ENCODE measurements at places on chromosomes 13 and 19.

- peaks cover 24% of the 10 kb centered on the region for H3K4me1 ChIP-seq
- no peak overlapping the region for H3K27ac ChIP-seq
- no peak overlapping the region for H3K4me3 ChIP-seq
- H3K36me3 ChIP-seq, result no peaks in the 10 kb centered on the region
- peak; percentile 63 for DNase-seq
These were observed 13.5 kb upstream of the TPM4 start for GRCh38 chr19:16062789-16063188.

DNA sequence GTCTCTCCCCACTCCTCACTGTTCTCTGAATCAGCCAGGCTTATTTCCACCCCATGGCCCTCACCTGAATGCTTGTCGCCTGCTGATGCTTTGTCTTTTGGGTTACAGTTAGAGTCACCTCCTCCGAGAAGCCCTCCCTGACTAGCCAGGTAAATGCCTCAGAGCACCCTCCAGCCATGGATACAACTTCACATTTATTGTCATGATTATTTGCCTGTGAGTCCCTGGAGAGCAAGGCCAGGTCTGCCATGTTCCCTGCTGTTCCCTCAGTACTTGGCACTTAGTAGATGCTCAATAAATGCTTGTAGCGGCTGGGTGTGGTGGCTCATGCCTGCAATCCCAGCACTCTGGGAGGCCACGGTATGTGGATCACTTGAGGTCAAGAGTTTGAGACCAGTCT is 3.7 kb upstream of the PDE4C start:
- DNase-seq, result no peak
- no peak overlapping the region for H3K27ac ChIP-seq
- H3K27me3 ChIP-seq, result peaks cover 88% of the 10 kb centered on the region
- no peaks in the 10 kb centered on the region for H3K36me3 ChIP-seq

DNA sequence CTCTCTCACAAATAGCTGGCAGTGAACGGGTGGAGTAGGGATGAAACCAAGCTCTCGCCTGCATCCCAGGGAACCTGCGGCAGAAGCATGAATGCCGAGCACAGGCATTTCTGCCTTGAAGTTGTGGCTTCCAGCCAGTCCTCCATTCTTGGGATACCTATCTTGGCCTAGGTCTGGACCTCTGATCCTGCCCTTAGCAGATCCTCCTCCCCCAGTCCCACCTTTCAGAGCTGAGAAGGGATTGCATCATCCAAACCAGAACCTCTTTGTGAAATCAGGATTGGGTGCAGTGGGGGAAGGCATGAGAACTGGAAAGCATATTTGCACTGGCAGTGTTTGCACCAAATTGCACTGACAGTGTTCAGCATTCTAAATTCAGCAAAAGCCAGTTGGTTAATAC is 5.8 kb downstream of the ZNF780A start:
- H3K27me3 ChIP-seq, result no peaks in the 10 kb centered on the region
- no peak overlapping the region for H3K27ac ChIP-seq
- H3K36me3 ChIP-seq, result peaks cover 51% of the 10 kb centered on the region
- no peak for DNase-seq
- H3K4me1 ChIP-seq, result peaks cover 6% of the 10 kb centered on the region

DNA sequence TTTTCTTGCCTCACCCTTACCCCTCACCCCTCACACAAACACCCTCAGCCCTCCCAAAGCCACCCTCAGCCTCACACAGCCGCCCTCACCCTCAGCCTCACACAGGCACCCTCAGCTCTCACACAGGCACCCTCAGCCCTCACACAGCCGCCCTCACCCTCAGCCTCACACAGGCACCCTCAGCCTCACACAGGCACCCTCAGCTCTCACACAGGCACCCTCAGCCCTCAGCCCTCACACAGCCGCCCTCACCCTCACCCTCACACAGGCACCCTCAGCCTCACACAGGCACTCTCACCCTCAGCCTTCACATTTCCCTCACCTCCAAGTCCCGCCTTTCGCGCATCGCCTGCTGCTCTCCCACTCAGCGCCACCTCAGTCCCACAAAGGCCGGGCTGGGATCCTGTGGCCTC is 287 bp upstream of the ZSCAN22 start:
- H3K4me1 ChIP-seq, result peaks cover 22% of the 10 kb centered on the region
- H3K4me3 ChIP-seq, result peak overlapping the region; percentile 86
- no peaks in the 10 kb centered on the region for H3K36me3 ChIP-seq
- H3K27ac ChIP-seq, result peak overlapping the region; percentile 65
- no peaks in the 10 kb centered on the region for H3K27me3 ChIP-seq
- DNase-seq, result no peak

DNA sequence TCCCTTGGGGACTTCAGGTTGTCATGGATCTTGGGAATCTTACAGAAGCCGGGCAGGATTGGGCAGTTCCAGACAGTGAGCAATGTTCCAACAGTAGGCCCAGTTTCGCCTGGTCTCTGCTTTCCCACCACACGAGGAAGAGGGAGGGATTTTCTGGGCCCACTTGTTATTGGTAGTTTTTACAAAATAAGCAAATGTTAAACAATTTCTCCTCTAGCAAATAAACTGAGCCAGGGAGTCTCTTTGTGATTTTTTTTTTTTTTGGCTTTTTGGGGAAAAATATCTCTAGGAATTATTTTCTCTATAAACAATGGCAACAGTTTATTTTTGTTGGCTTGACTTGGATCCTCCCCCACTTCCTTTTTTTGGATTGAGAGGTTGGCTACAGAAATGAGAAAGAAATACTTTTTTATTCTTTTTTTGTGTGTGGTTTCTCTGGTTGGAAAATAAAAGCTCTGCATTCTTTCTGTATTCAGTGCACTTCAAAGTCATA is 89.3 kb downstream of the TM9SF2 start:
- H3K27ac ChIP-seq, result no peak overlapping the region
- H3K4me1 ChIP-seq, result no peaks in the 10 kb centered on the region
- no peak overlapping the region for H3K4me3 ChIP-seq
- no peaks in the 10 kb centered on the region for H3K27me3 ChIP-seq

GRCh38 chr13:44660050-44660449 is 83.9 kb upstream of the TSC22D1 start:
- H3K36me3 ChIP-seq, result no peaks in the 10 kb centered on the region
- no peak overlapping the region for H3K27ac ChIP-seq
- no peak overlapping the region for H3K4me3 ChIP-seq
- peaks cover 3% of the 10 kb centered on the region for H3K27me3 ChIP-seq
- no peak for DNase-seq

- H3K27ac ChIP-seq, result no peak overlapping the region
- peaks cover 33% of the 10 kb centered on the region for H3K4me1 ChIP-seq
These were observed 6.8 kb upstream of the RGL3 start for GRCh38 chr19:11425719-11426457.

DNA sequence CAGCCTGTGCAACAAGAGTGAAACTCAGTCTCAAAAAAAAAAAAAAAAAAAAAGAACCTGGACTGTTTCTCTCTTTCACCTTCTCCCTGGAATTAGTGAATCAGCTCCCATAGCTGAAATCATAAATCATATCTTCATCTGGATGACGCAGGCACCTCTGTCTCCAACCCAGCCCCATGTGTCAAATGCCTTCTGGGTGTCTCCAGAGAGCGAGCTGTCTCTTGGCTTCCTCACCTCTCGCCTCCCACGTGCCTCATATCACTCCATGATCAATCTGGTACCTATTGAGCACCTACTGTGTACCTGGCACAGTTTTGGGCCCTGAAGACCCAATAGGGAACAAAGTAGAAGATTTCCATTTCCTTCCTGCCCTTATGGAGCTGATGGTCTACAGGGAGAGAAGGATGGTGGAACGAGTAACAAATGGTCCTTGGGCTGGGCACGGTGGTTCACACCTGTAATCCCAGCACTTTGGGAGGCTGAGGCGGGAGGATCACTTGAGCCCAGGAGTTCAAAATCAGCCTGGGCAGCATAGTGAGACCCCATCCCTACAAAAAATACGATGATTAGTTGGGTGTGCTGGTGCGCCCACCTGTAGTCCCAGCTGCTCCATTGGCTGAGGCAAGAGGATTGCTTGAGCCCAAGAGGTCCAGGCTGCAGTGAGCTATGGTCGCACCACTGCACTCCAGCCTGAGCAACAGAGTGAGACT is 2.5 kb downstream of the HSD11B1L start:
- H3K27me3 ChIP-seq, result no peaks in the 10 kb centered on the region
- peaks cover 1% of the 10 kb centered on the region for H3K36me3 ChIP-seq
- H3K27ac ChIP-seq, result no peak overlapping the region
- peaks cover 47% of the 10 kb centered on the region for H3K4me1 ChIP-seq
- H3K4me3 ChIP-seq, result no peak overlapping the region

DNA sequence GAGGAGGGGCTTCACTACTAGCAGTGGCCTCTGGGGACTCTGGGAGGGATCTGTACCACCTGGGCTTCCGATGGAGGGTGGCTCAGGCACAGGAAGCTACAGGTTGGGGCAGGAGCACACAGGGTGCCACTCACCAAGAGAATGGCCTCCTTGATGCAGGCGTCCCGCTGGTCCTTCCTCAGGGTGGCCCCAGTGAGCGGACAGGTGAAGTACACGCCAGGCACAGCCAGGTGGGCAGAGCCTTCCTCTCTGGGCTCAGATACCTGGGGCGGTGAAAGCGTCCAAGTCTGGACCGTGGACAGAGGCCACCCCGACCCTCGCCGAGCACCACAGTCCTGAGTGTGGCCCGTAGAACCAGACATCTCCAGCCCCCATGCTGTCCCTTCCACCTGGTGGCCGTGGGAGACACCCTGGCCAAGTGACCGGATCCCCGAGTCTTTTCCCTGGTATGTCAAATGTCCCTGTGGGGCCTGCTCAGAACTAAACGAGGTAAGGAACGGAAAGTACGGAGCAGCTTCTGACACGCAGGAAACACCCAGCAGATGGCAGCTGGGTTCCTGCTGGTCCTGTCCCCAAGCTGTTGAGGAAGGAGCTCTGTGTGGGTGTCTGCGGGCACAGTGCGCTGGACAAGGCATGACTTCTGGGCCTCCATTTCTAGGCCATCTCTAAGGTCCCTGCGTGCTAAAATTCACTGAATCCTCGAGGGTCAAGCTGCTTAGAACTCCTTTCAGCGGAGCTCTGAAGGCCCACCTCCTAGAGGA is 5.2 kb downstream of the UBXN6 start:
- no peak overlapping the region for H3K4me3 ChIP-seq
- peaks cover 18% of the 10 kb centered on the region for H3K4me1 ChIP-seq
- H3K27me3 ChIP-seq, result no peaks in the 10 kb centered on the region
- H3K36me3 ChIP-seq, result peaks cover 64% of the 10 kb centered on the region

GRCh38 chr19:58385891-58386575 is 1.0 kb upstream of the RPS5 start:
- no peak for DNase-seq
- H3K4me3 ChIP-seq, result peak overlapping the region; percentile 79

DNA sequence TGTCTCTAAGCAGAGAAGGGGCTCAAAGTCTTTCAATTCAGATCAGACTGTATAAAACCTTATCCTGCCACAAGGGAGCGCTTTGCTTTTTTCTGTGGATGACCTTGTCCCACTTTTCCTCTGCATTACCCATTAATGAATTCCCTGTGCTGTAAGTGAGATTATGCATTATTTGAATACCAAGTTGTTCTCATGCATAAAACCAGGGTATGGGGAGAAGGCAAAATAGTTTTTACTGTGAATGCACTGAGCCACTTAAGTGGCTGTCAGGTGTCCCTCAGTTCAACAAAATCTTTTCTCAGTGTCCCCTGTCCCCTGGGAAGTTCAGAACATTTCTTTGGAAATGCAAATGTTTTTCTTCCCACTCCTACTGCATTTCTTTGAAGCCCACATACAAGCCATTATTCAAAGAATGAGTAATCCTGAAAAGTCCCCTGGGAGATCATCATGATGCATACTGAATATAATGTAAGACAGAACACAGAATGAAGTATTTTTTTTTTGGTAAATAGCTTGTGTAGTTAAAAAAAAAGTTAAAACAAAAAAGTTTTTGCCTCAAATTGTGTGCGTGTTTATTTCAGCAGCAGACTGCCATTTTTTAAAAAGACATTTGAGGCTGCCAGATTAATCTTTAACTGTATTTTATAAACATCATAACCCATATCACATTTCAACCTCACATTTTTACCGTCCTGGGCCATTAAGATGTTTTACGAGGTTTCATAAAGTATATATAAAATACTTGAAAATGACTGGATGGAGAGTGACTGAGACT is 506.7 kb upstream of the PCDH9 start:
- no peaks in the 10 kb centered on the region for H3K36me3 ChIP-seq
- DNase-seq, result no peak
- H3K4me3 ChIP-seq, result no peak overlapping the region
- H3K27me3 ChIP-seq, result no peaks in the 10 kb centered on the region
- no peak overlapping the region for H3K27ac ChIP-seq

DNA sequence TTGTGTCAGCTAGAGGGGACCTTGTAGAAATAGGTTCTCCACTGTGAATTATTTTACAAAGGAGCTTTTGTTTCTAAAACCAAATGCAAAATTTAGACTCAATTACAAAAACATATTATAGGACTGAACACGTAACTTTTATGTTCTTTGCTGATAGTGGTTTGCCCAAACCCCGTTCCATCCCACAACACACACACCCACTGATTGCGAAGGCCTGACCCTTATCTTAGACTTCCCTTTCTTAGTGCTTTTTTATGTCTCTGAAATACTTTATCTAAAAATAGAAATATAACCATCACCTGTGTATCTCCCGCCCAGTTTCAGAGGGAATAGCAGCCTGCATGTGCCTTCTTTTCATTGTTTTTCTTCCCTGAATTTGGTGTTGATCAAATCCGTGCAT is 13.0 kb downstream of the CCNA1 start:
- no peak overlapping the region for H3K4me3 ChIP-seq
- no peaks in the 10 kb centered on the region for H3K4me1 ChIP-seq
- peaks cover 2% of the 10 kb centered on the region for H3K27me3 ChIP-seq
- no peak overlapping the region for H3K27ac ChIP-seq
- no peaks in the 10 kb centered on the region for H3K36me3 ChIP-seq

DNA sequence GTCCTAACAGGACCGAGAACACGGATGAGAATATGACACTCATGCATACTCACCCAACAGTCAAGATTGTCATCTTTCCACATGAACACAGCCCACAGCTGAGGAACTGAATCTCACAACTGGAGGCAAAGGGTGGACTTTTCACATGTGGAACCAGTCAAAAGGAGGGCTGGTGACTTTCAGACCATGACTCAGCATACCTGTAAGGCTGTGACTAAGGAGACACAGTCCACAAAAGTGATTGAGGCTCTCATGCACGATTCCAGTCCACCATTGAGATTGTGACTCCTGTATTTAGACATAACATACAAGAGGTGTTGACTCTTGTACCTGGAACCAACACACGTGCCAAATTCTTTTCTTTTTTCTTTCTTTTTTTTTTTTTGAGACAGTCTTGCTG is 40.0 kb downstream of the ZNF729 start:
- no peaks in the 10 kb centered on the region for H3K27me3 ChIP-seq
- H3K4me1 ChIP-seq, result no peaks in the 10 kb centered on the region
- H3K4me3 ChIP-seq, result no peak overlapping the region
- no peaks in the 10 kb centered on the region for H3K36me3 ChIP-seq
- no peak for DNase-seq

GRCh38 chr19:34171539-34171876 is 796 bp upstream of the LSM14A start:
- peaks cover 9% of the 10 kb centered on the region for H3K36me3 ChIP-seq
- peaks cover 40% of the 10 kb centered on the region for H3K4me1 ChIP-seq
- peak overlapping the region; percentile 97 for H3K27ac ChIP-seq
- no peak for DNase-seq
- H3K27me3 ChIP-seq, result no peaks in the 10 kb centered on the region

Data from CD4-positive, alpha-beta T cell (primary cell).